GM06990 (cell line): ENCODE measurements at places on chromosomes 5 and 9.

DNA sequence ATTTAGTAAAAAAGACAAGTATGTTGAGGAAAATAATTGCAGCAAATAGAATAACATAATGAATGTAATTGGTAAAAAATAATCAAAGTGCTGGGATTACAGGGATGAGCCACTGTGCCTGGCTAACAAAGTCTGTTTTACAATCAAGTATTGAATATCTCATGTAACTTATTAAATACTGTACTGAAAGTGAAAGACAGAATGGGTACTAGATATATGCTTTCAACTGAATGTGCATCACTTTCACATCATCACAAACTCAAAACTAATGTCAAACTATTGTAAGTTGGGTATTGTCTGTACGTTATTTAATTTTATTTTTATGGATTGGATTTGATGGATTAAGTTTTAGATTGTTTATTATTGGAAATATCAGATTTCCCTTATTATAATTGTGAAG lies 58.9 kb downstream of the LURAP1L start:
- DNase-seq = no peak

GRCh38 chr5:179698935-179699615 lies at the start of gene CANX:
Gene CANX (plus strand): TSS chr5:179698967. CDS start chr5:179705682, 6,715 bp downstream.
- no peak for DNase-seq

DNA sequence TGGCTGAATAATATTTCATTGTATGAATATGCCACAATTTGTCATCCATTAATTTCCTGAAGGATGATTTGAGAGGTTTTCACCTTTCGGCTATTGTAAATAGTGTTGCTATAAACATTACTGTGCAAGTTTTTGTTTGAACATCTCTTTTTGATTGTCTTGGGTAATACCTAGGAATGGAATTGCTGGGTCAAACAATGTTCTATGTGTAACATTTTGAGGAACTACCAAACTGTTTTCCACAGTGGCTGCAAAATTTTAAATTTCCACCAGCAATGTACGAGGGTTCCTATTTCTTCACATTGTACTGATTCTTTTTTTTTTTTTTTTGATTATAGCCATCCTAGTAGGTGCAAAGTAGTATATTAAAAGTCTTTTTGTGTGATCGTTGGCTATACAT lies 63.8 kb upstream of the ANKH start:
- no peak for DNase-seq

DNA sequence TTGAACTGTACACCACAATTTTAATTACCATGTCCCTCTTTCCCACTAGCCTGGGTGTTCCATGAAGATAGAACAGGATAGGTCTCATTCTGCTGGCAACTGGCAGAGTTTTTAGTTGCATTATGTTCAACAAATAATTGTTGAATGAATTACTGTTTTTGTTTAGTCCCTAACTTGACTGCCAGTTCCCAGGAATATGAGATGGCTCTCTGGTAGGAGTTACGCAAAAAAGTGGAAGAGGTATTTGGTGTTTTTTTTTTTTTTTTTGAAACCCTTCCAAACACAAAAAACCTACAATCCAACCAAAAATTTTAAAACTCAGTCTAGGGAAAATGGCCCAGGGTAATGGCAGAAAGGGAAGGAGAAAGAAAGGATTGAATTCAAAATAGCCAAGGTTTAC lies 153.6 kb downstream of the GNAQ start:
- DNase-seq = no peak

DNA sequence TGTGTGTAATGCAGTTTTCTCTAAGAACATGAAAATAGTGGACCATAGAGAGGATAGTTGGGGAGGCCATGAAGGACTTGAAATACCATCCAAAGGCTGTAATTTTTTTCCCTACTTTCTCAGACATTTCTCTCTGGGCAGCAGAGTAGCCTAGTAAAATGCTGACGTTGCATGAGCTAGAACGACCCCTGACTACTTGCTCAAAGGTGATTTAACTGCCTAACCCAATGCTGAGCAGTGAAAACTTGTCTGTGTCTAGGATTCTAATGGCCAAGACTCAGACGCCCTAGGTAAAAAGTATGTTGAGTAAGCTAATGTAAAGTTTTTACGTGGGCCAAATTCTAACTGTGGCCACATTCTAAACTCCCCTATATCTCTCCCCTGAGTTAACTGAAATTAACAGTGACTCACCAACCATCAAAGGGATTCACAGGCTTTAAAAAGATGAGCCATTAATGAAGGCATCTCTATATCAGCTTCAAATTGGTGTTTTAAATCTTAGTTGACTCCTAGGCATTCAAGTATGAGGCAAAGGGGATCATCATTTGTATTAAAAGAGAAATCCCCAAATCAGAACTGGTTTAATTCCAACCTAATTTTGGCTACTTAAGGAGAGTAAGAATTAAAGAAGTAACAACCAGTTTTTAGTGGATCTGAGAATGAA lies 121.0 kb upstream of the GAS1 start:
- DNase-seq = no peak

- DNase-seq = no peak
Observed at GRCh38 chr9:94010980-94011533, 55.9 kb upstream of the BARX1 start.

DNA sequence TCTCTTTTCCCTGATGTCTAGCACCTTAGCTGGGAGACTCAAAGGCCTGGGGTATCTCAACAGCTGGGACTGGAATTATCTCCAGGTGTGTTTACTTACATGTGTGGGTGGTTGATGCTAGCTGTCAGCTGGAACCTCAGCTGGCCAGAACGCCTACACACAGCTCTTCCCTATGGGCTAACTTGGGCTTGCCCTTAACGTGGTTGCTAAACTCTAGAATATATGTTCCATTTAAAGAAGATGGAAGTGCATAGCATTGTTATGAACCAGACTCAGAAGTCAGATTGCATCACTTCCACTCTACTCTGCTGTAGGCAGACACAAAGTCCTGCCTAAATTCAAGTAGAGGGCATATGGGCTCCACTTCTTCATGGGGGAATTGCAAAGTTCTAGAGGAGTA lies 29.3 kb downstream of the SGCD start:
- DNase-seq = no peak

GRCh38 chr9:9612270-9612669 lies 1000.5 kb downstream of the PTPRD start:
- DNase-seq = no peak

DNA sequence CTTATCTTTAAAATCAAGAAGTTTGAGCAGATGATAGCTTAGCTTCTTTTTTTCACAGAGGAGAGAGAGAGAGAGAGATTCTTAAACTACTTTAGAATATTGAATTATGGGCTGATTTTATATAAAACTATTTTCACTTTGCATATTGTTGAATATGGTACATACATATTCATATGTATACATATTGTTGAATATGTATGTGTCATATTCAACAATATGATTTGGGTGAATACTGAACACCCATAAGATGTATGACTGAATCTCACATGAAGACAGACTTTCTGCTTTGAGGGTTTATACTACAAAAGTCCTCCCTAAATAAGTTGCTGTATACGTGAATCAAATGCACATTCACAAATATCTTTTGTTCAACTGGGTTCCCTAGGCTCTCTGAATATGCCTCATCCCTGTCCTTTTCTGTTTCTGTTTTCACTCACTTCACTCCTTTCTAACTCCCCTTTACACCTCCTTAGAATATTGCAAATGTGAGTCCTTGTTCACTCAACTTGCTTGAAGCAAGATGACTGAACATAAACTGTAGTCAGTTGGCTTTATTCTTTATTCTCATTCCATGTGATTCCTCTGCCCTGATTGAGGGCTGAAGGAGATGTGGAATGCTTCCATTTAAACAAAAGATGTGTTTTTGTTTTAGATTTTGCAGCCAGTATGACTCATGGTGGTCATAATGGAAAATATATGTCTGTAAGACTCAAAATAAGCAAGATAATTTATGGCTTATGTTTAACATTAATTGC lies 225.4 kb upstream of the DAB2 start:
- DNase-seq = no peak
